ENCODE measurements at places on chromosomes 7 and 10.

DNA sequence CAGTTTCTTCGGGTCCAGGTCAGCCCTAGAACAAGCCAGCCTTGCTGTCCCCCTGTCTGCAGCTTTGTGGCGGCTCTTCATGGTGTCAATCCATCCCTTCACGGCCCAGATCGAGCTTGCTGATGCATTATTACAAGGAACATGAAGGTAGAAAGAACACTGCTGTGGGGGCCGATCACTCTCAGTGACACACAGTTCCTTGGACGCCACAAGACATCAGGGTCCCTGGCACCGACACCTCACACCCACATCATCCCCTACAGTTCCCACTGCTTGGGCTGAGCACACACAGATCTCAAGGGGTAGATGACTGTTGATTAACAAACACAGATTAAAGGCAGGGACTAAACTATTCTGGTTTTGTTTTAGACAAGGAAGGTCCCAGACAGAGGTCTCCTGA is 119.4 kb downstream of the KMT2E start:
- DNase-seq, result no peak

- DNase-seq, result no peak
These were observed 15.7 kb downstream of the ANLN start for GRCh38 chr7:36405409-36405803.

DNA sequence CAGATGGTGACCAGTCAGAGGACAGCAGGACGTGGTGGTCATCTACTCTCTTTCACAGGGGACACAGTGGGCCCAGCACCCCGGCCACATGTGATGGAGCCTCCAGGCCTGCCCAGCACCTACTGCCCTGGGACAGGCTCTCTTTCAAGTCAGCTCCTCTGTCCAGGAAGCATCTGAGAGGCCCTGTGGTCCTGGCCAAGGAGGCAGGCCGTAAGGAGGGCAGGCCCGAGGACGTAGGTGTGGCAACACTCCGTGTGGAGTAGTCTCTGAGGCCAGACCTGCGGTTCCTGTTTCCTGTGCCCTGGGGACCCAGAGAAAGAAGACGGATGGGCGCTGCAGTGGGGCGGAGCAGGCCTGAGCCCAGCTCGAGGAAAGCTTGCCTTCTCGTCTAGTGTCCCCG is 179.2 kb downstream of the EBF3 start:
- DNase-seq, result no peak

DNA sequence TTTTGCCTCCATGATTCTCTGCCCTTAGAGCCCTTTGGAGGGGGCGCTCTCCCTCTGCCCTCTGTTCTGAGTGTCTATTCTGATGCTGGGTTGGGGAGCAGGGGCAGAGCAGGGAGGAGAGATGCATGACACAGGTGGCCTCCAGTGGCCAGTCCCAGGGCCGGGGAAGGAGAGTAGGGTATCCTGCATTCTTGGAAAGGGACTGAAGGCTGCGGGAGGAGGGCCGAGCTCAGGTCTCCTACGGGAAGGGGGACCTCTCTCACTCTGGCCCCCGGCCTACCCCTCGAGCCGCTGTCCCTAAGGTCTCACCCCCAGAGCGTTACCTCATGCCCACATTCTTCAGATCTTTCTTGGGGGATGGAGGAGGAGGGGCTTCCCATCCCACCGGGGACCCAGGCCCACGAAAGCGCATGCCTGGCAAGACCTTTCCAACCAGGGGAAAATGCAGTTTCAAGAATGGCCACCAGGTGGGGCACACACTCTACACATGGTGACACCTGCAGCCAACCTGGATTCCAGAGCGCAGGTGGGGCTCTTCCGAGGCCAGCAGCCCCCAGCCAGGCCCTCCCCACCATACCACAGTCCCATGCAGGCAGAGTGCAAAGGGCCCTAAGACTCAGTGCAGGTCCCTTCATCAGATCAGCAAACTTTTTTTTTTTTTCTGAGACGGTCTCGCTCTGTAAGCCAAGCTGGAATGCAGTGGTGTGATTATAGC is 86.4 kb downstream of the MYL10 start:
- peak; percentile 54 for DNase-seq

DNA sequence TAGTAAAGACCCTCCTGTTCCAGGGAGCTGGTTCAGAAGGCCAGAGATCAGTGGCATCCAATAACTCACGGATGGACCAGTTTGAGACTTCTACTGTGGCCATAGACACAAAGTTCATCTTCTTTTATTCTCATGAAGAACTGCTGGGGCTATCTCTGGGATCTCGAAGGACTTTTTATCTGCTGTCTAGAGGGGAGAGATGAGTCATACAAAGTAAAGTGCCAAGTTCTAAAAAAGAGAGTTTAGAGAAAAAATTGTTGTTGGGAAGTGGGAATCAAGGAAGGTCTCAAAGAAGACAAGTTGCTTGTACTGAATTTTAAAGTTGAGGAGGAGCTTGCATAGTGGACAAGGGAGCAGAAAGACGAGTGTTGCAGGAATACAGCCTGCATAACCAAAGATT is 8.0 kb upstream of the FAM221A start:
- DNase-seq, result no peak

DNA sequence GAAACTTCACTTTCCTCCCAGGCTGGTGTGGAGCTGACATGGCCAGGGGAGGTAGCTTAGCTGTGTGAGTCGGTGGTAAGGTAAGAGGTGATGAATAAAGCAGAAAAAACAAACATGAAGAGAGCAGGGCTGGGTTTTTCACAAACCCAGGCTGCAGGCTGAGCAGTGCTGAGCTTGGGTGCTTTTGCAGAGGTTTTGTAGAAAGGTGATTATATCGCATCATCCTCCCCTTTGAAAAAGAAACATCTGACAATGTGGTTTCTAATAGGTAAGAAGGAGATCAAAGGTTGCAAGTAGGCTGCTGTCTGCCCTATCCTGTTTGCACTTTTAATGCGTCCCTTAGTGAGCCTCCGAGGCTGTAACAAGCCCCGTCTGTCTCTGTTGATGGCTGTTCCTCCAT is 69.6 kb upstream of the GRM8 start:
- no peak for DNase-seq

GRCh38 chr10:72816565-72816964 is 77.0 kb upstream of the OIT3 start:
- DNase-seq, result no peak

GRCh38 chr7:36860681-36861080 is 136.4 kb upstream of the AOAH start:
- no peak for DNase-seq

DNA sequence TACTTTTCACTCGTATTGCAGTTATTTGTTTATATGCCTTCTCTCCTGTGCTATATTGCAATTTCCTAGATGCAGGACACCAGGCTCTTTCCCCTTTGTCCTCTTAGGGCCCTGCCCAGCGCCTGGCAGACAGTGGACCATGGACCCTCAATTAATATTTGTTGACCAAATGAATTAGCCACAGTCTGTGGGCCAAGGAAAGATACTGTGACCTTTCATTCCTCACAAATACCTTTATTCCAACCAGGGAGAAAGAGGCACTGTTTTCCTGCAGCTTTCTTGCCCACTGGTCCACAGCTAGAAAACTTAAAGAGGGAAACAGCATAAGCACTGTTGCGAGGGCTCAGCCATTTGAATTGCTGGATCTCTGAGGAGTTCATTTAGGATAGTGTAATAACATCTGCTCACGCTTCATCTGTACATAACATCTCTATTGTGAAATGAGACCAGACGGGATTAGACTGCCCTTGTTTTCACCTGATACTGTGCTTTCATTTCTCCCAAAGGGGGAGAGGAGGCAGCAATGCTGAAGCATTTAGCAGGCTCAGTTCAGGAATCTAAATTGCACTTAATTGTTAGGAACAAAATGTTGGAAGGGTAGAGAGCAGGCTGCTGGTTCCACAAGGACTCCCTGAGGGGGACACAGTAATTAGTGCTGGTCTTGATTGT is 46.7 kb downstream of the TNS3 start:
- no peak for DNase-seq

- no peak for DNase-seq
These were observed 80.3 kb upstream of the TRIL start for GRCh38 chr7:29038463-29038862.

DNA sequence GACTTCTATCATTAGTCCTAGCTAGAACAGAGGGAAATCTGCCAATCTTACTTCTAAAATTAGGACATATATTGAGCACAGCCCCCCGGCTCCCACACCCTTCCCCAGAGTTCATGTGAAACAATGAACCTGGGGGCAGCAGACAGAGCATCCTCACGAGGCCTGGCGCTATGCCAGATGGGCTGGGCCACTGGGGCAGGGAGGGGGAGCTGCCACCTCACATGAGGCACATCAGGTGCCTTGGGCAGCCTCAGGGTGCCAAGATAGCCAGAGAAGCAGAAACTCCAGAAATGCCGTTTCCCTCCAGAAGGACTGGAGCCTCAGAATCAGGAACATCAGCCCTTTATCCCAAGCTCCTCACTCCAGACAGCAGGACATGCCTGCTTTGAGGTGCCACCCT is 92.8 kb upstream of the LANCL2 start:
- DNase-seq, result no peak

DNA sequence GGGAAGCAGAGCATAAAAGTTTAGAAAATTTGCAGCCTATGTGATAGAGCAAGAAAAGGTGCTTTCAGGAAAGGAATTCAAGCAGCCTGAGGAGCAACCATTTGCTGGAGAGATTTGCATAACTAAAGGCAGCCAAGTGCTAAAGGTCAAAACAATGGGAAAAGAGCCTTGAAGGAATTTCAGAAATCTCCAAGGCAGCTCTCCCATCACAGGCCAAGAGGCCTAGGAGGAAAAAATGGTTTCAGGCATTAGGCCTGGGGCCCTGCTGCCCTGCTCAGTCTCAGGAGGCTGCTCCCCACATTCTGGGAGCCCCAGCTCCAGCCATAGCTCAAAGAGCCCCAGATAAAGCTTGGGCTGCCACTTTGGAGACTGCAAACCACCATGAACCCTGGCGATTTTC is 95.9 kb upstream of the UNC5B start:
- no peak for DNase-seq

DNA sequence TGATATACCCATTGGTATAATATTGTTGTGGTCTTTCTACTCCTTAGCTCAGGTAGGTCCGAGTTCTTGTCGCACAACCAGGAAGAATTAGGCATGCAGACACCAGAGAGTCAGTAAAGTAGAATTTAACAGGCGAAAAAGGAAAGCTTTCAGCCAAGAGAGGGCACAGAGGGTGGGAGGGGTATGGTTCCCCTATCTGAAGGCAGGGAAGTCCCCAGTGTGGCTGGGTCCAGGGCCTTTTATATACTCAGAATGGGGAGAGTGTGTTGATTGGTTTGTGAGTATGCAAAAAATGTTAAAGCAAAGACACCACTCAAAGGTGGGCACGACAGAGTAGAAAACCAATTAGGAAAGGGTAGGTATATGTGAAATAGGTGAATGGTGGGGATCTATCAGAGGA is 53.9 kb downstream of the IMMP2L start:
- DNase-seq, result no peak

Data from RWPE1 (cell line).